ENCODE measurements at places on chromosomes 3 and 15.

GRCh38 chr3:113339616-113340244 lies 101.6 kb downstream of the CFAP44 start:
- H3K4me3 ChIP-seq = no peak overlapping the region
- no peak overlapping the region for H3K27ac ChIP-seq
- no peak for DNase-seq
- H3K27me3 ChIP-seq = no peaks in the 10 kb centered on the region
- H3K4me1 ChIP-seq = no peaks in the 10 kb centered on the region

- H3K4me3 ChIP-seq = no peak overlapping the region
- peaks cover 22% of the 10 kb centered on the region for H3K27me3 ChIP-seq
Observed at GRCh38 chr15:69599271-69599670, 146.7 kb downstream of the RPLP1 start.

GRCh38 chr3:19932422-19932821 lies 1.6 kb downstream of the EFHB start:
- H3K4me1 ChIP-seq = peaks cover 38% of the 10 kb centered on the region
- no peak for DNase-seq
- H3K4me3 ChIP-seq = peak overlapping the region; percentile 26

DNA sequence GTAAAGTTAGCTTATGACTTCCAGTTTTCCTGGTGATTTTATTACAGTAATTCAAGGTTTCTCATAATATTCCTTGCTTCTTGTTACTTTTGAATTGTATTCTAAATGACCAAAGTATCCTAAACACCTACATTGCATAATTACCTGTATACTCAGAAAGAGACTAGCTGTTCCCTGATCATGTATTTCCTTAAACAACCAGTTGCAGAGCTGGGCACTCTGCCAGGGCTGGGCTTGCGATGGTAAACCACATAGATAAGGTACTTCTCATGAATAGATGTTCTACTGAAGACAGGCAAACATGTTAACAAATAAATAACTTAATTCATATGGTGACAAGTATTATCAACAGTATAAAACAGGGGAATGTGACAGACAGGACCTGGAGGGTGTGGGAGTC lies 142.3 kb upstream of the WNT5A start:
- no peak overlapping the region for H3K4me3 ChIP-seq
- no peaks in the 10 kb centered on the region for H3K4me1 ChIP-seq
- no peak overlapping the region for H3K27ac ChIP-seq

- no peaks in the 10 kb centered on the region for H3K4me1 ChIP-seq
- H3K27ac ChIP-seq = no peak overlapping the region
- no peaks in the 10 kb centered on the region for H3K36me3 ChIP-seq
- H3K27me3 ChIP-seq = peaks cover 5% of the 10 kb centered on the region
Observed at GRCh38 chr3:120163816-120164215, 69.6 kb upstream of the GSK3B start.

DNA sequence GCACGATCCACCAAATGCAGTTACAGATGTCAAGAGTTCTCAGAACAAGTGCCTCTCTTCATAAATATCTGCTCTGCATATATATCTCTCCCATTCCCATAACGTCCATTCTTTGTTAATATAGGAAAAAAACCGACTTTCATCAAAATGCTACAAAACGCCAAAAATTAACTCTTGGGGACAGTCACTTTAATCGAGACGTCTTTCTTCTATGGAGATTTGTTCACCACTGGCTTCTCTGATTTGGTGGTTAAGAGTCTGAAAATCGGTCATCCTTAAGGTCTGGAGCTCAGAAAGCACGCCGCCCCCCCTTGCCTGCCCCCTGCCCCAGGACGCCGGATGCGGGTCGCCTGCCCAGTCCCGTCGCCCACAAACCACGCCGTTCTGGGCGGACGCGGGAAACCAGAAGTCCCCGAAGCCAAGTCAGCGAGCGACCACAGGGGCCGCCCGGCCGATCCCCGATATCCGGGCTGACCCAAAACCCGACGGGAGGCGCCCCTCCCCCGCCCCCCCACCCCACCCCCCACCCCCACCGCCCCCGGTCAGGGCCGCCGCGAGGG lies 252.7 kb downstream of the TJP1 start:
- H3K4me3 ChIP-seq = peak overlapping the region; percentile 48
- H3K27me3 ChIP-seq = peaks cover 77% of the 10 kb centered on the region
- H3K4me1 ChIP-seq = peaks cover 8% of the 10 kb centered on the region
- H3K36me3 ChIP-seq = no peaks in the 10 kb centered on the region

- no peak overlapping the region for H3K4me3 ChIP-seq
- DNase-seq = no peak
- H3K27ac ChIP-seq = no peak overlapping the region
Observed at GRCh38 chr3:56406826-56407515, 61.3 kb downstream of the ERC2 start.

DNA sequence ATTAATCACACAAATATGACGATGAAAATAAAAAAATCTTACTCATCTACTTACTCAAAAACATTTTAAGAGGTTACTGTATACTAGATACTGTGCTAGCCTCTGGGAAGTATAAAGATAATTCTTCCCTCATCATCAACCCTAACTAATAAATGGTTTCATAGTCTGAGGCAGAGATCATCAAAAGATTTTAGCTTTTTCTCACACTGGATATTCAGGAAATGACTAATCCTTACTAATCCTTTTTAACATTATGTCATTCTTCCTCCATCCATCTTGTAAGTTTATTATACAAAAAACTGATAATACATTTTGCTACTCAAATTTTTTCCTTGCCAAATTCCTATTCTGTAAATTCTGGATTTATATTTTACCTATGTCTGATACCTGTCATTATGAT lies 29.7 kb downstream of the ACAD11 start:
- no peak for DNase-seq
- H3K4me3 ChIP-seq = no peak overlapping the region
- H3K27me3 ChIP-seq = no peaks in the 10 kb centered on the region

GRCh38 chr3:96966181-96966929 lies 152.0 kb downstream of the EPHA6 start:
- H3K4me1 ChIP-seq = no peaks in the 10 kb centered on the region
- H3K4me3 ChIP-seq = no peak overlapping the region
- no peak overlapping the region for H3K27ac ChIP-seq
- no peak for DNase-seq
- no peaks in the 10 kb centered on the region for H3K27me3 ChIP-seq
- H3K36me3 ChIP-seq = no peaks in the 10 kb centered on the region

GRCh38 chr3:136336329-136337100 lies 86.4 kb downstream of the PCCB start:
- H3K36me3 ChIP-seq = peaks cover 94% of the 10 kb centered on the region
- H3K27me3 ChIP-seq = no peaks in the 10 kb centered on the region
- no peak overlapping the region for H3K4me3 ChIP-seq
- peak overlapping the region; percentile 86 for H3K27ac ChIP-seq

DNA sequence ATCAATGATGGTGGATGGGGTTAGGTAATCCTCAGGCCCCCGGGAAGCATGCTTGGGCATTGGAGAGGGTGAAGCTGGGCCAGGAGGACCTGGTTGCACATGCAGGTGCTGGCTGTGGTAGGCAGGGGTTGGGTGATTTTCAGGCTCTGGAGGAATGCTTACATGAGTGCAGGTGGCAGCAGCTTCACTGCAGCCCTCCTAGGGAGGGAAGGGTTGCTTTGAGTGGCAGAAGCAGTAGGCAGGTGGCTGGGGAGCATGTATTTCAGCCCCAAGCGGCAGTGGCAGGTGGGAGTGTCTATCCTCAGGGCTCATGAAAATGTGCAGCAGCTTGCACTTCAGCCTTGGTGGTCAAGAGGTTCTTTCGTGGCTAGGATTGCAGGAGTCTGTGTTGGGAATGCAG lies 230.0 kb upstream of the CTNNB1 start:
- H3K27me3 ChIP-seq = peaks cover 58% of the 10 kb centered on the region
- H3K36me3 ChIP-seq = no peaks in the 10 kb centered on the region
- DNase-seq = no peak
- H3K4me3 ChIP-seq = no peak overlapping the region

- no peaks in the 10 kb centered on the region for H3K27me3 ChIP-seq
- H3K36me3 ChIP-seq = peaks cover 38% of the 10 kb centered on the region
- no peak overlapping the region for H3K27ac ChIP-seq
- no peak for DNase-seq
- peaks cover 9% of the 10 kb centered on the region for H3K4me1 ChIP-seq
- H3K4me3 ChIP-seq = no peak overlapping the region
Observed at GRCh38 chr15:52622791-52623190, 54.0 kb upstream of the ARPP19 start.

DNA sequence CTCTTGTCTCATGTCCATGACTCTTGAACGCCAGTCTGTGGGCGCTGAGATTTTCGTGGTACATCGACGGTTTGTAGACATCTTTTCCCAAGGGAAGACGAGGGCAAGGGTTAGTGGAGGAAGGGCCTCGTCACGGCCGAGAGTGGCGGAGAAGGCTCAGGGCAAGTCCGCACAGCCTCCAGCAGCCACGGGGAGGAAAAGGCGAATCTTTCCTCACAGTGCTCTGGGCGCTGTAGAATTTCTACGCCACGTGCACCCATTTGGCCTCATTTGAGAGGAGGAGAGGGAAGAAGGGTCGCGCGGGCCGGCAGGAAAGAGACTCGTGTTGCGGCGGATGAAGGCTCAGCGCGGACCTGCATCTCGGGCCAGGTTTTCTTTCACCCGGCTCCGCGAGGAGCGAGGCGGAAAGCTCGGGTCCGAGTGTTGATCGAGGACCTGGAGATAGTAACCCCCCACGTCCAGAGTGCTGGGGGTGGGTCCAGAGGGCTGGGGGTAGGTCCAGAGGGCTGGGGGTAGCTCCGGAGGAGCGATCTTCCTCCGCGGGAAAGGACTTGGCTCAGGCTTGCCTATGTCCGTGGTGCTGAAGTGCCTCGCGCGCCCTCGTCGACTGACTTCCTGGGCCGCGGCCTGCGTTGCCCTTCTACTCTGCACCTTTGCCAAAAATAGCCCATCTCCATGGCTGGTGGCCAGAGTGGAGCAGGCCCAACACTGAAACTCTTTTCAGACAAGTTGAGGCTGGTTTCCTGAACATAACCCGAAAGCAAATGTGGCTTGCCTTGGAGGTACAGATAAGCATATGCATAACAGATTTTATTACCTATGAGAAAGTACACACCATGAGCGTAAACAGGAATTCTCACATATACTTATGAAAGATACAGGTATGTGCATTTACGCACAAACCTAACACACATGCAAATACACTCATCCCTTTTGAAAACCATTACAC lies 1.1 kb downstream of the SLC35G2 start:
- no peaks in the 10 kb centered on the region for H3K36me3 ChIP-seq
- DNase-seq = peak; percentile 57
- peak overlapping the region; percentile 79 for H3K27ac ChIP-seq
- H3K27me3 ChIP-seq = peaks cover 64% of the 10 kb centered on the region

- DNase-seq = no peak
- no peaks in the 10 kb centered on the region for H3K4me1 ChIP-seq
- no peak overlapping the region for H3K27ac ChIP-seq
- H3K36me3 ChIP-seq = no peaks in the 10 kb centered on the region
- H3K27me3 ChIP-seq = no peaks in the 10 kb centered on the region
Observed at GRCh38 chr15:100940767-100941379, 21.7 kb downstream of the LRRK1 start.

DNA sequence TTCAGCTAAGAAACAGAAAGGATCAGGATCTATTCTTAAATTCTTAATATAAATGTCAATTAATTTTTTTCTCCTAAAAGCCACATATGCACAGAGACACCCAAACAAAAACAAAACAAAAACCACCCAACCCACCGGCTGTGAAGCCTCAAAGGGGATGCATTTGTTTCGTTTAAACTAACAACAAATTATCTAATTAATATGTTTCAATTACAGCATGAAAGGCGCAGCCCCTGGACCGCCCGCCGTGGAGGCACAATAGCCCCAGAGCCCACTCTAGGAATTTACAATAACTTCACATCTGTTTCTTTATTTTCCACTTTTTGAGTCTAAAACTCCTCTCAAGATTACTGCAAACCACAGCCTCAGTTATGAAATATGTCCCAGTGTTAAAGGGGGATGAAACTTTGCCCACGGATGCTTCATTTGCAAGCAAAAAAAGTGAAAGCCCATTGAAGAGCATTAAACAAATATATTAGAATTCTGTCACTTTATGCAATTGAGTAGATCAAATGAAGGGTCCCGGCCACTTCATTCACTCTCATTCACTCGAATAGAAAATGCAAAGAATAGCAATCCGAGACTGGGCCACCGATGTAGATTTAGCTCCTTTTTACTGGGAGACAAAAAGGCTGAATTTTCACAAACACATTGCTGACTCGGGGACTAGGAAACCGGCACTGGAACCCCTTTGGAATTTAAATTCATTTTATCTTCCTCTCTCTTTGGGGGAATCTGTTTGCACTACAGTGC lies 6.0 kb downstream of the FOXB1 start:
- H3K4me3 ChIP-seq = no peak overlapping the region
- H3K27me3 ChIP-seq = peaks cover 90% of the 10 kb centered on the region
- H3K4me1 ChIP-seq = peaks cover 17% of the 10 kb centered on the region
- H3K36me3 ChIP-seq = peaks cover 2% of the 10 kb centered on the region
- no peak for DNase-seq
- no peak overlapping the region for H3K27ac ChIP-seq

DNA sequence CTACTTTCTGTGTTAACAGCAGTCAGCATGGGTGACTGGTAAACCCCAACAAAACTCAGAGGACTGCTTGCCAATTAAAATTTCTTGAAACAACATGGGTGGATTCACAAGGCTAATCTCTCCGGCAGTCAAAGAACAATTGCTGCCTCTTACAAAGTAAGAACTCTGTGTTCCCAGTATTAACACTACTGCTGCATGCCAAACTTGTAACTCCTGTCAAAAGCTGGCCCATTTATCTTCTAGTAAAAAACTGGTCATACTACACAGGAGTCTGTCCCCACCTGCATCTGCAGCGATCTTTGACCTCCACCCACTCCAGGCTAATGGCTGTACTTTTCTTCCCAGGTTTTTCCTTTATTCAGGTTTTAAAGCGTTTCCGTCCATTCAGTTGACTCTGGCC lies 8.7 kb upstream of the ZNF589 start:
- no peaks in the 10 kb centered on the region for H3K36me3 ChIP-seq
- no peaks in the 10 kb centered on the region for H3K27me3 ChIP-seq
- no peak overlapping the region for H3K4me3 ChIP-seq
- no peak for DNase-seq

- H3K36me3 ChIP-seq = peaks cover 9% of the 10 kb centered on the region
- H3K27me3 ChIP-seq = no peaks in the 10 kb centered on the region
- peak; percentile 57 for DNase-seq
- H3K4me1 ChIP-seq = peaks cover 50% of the 10 kb centered on the region
Observed at GRCh38 chr15:99566157-99566897, 543 bp downstream of the MEF2A start.

- no peaks in the 10 kb centered on the region for H3K4me1 ChIP-seq
- no peak overlapping the region for H3K27ac ChIP-seq
- no peaks in the 10 kb centered on the region for H3K36me3 ChIP-seq
- H3K4me3 ChIP-seq = no peak overlapping the region
Observed at GRCh38 chr3:115960799-115961198, 337.5 kb downstream of the GAP43 start.

- H3K27me3 ChIP-seq = no peaks in the 10 kb centered on the region
- no peak for DNase-seq
- H3K4me1 ChIP-seq = peaks cover 4% of the 10 kb centered on the region
Observed at GRCh38 chr3:100470951-100471350, 21.5 kb upstream of the TMEM45A start.

DNA sequence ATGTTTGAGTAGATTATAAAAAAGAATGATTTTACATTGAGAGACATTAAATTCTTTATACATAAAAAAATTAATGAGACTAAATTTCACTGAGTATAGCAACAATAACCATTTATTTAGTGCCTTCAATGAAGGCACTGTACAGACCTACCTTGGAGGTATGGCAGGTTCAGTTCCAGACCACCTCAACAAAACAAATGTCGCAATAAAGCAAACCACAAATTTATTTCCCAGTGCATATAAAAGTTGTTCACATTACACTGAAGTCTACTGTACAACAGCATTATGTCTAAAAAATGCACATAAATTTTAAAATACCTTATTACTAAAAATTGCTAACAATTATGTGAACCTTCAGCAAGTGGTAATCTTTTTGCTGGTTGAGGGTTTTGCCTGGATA lies 58.8 kb downstream of the SLC24A1 start:
- peaks cover 17% of the 10 kb centered on the region for H3K4me1 ChIP-seq
- no peak for DNase-seq
- H3K27me3 ChIP-seq = no peaks in the 10 kb centered on the region
- peaks cover 28% of the 10 kb centered on the region for H3K36me3 ChIP-seq
- H3K4me3 ChIP-seq = no peak overlapping the region
- no peak overlapping the region for H3K27ac ChIP-seq
